ENCODE measurements at places on chromosomes 7 and 10. TPM values are rescaled to one million over a fixed set of nuclear protein-coding genes. Genes with fewer than 3 reads are reported as not detected.
A peak's percentile ranks its signal among the peaks of the same experiment; 100 is the strongest.

Gene MYOZ1
- 3.2 TPM for total RNA-seq

Gene FAM25G
- not detected for total RNA-seq

Gene CLDN12
- 52.1 TPM for total RNA-seq

Gene CALHM2
- 2.7 TPM for total RNA-seq

Gene NDUFB2
- total RNA-seq, result 175 TPM

- DNase-seq, result no peak
Measured at GRCh38 chr10:49089557-49090188, 25.6 kb downstream of the VSTM4 start.

- DNase-seq, result no peak
Measured at GRCh38 chr7:47331179-47331565, 250.7 kb downstream of the TNS3 start.

GRCh38 chr10:110634527-110635209 lies 9.5 kb upstream of the RBM20 start:
- no peak for DNase-seq

DNA sequence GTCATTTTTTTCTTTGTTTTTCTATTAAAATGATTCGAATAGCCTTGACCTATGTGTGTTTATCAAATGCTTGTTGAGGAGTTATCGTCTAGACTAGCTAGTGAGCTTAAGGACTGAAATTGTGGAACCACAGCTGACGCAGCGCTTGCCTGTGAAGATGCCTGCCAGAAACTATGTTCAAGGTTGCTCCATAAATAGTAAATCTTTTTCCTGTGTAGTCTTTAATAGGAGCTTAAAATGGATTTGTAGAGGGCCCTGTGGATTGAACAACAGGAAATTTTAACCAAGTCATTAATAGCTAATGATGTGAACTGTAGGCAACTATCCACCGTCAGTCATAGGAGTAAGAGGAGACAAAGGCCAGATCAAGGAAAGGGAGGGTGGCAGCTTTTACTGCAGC lies 145.1 kb downstream of the GNAI1 start:
- DNase-seq, result no peak

- no peak for DNase-seq
Measured at GRCh38 chr10:60050366-60050765, 144.0 kb upstream of the CCDC6 start.

- no peak for DNase-seq
Measured at GRCh38 chr10:16848562-16849154, 31.4 kb upstream of the RSU1 start.

GRCh38 chr7:155283565-155284194 lies 14.0 kb upstream of the INSIG1 start:
- DNase-seq, result no peak

DNA sequence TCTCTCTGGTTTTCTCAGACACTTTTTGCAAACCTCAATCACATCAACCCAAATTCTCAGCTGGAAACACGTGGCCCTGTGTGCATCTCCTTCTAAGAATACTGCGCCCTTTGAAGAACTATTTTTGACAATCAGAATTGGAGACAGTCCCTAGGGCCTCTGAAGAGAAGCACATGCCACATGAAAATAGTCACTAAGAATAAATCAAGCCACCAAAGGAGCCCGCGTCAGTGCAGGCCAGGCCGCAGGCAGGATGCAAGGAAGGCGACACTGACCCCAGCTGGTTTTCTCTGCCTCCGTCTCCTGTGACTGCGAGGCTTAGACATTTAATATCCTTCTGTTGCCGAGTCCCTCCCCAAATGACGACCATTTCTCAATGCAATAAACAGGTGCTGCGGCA lies 88.0 kb upstream of the ADAM12 start:
- DNase-seq, result peak; percentile 47

DNA sequence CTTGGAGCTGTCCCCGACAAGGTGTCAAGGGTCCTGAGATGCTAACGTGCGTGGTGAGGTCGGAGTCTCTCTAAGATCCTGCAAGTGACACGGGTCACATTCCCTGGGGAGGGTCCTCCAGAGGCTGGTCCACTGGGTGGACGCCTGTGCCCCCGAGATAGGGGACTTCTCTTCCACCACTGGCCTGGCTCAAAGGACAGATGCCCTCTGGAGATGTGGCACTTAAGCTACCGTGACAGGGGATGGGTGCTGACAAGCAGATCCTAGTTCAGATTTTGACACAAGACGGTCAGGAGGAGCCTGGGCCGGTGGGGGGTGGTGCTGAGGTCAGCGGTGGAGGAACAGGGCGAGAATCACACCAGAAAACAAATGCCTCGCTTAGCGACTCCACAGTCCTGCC lies 178.0 kb downstream of the ADARB2 start:
- no peak for DNase-seq

DNA sequence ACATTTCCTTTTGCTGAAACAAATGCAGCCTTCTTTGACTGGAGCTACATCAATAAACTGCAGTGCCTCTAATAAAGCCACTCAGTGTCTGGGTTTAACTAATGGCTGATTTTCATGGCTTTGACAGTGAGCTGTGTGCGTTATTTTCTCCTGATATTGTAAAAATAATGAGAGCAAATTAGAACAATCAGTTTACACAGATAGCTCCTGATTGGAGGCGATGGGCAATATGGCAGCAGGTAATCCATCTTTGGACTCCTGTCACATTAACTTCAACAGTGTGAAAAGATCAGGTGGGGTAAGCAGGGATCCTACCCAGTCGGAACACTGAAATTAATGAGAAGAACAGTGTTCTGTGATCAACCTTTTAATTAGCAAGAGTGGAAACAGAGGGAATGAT lies 100.7 kb downstream of the POLL start:
- no peak for DNase-seq

- DNase-seq, result no peak
Measured at GRCh38 chr10:23556727-23557440, 118.0 kb downstream of the OTUD1 start.

DNA sequence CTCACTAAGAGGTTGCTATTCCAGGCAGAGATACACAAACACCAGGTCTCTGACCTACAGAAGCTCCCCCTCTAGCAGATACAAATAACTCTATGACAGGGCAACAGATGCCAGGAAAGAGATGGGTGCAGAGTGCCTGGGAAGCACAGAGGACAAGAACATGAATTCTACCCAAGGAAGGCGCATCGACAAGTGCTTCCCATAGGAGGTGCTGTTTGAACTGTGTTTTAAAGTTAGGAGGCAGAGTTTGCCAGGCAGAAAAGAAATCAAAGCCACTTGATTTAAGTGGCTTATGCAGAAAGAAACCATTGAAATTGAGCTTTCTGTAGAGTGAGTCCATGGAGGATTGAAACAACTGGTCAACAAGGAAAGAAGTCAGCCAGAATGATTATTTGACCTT lies 35.3 kb upstream of the EGR2 start:
- peak; percentile 78 for DNase-seq

- DNase-seq, result no peak
Measured at GRCh38 chr10:62044566-62044965, 143.1 kb downstream of the ARID5B start.

Data from GM23338 (cell line).